ENCODE measurements at places on chromosomes 12 and 14.

DNA sequence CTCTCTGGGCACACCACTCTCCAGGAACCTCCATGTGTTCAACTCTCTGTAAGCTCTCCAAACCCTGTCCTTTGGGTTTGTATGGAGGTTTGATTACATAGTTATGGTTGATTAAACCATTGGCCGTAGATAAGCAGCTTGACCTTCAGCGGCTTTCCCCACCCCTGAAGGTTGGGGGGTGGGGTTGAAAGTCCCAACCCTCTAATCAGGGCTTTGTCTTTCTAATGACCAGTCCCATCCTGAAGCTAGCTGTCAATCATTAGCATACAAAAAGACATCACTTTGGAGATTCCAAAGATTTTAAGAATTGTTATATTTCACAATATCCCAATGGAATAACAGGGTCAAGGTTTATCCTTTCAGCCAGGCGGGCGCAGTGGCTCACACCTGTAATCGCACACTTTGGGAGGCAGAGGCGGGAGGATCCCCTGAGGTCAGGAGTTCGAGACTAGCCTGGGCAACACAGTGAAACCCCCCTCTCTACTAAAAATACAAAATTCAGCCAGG, 8.4 kb downstream of the FAM186A start:
- no peak for DNase-seq

- no peak for DNase-seq
These were observed 217.5 kb upstream of the PELI2 start for GRCh38 chr14:55900749-55901148.

DNA sequence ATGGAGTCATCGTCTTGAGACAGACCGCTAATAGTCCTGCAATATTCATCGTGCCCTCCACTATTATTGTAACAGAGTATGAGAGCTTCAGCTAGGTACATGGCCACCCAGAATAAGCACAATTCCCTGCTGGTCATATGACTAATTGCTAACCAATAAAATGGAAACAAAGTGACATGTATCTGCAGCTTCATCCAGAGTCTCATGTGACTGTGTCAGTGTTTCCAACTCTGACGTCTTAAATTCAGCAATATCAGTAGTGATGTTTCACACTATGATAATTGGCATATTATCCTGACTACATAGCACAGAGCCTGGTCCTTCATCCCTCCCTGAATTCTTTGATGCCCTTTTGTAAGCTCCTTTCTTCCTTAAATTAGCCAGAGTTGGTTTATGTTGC, 167.4 kb downstream of the RPS29 start:
- DNase-seq = no peak

GRCh38 chr14:99129211-99129696, 142.7 kb downstream of the BCL11B start:
- no peak for DNase-seq

DNA sequence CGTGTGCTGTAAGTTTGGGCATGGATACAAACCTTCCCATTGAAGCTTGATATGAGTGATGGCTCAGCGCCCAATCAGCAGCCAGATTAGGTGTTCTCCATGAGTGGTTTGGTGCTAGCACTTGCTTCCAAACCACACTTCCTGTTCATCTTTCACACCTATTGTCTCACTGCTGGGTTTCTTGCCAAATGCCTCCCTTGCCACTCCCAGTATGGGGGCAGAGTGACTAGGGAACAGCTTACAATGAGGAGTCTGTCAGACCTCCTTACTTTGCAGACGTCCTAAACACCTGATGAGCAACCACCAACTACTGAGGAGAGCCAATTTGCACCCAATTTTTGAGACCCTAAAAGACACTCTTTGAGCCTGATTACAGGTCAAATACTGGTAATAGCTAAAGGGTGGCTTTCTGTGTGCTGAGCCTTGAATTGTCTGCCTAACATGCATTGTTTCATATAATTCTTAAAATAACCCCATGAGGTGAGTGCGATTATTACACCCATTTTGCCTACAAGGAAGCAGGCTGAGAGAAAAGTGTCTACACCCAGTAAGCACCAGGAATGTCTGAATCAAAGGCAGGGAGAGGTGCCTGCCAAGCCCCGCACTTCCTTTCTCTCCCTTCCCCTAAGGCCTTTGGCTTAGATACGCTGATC, 48.4 kb upstream of the FOS start:
- peak; percentile 44 for DNase-seq

- no peak for DNase-seq
These were observed 188.2 kb upstream of the DDHD1 start for GRCh38 chr14:53341324-53341723.

- no peak for DNase-seq
These were observed 38.7 kb downstream of the WIF1 start for GRCh38 chr12:65082406-65082805.

- no peak for DNase-seq
These were observed 234.9 kb upstream of the PLEKHG7 start for GRCh38 chr12:92467886-92468285.

DNA sequence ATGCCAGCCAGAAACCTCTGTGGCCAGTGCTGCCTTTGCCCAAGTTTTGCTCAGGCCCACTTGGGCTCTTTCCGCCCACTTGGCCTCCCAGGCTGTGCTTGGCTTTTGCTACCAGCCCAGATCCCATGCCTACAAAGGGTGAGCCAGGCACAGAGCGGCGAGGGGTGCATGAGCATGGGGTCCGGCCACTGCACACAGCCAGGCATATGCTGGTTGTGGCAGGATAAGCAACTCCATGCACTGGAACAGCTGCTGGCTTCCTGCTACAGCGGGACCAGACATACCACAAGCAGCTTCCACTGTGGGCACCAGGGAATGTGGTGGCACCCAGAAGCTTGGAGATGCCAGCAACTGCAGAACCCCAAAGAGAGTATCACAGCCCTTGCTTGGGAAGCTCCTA, 45.7 kb upstream of the PRPF39 start:
- no peak for DNase-seq

Data from CD4-positive, alpha-beta T cell treated with Interferon gamma for 1 hour (primary cell).